AG10803 (cell line): ENCODE measurements at places on chromosomes 6 and 20.
A peak's percentile ranks its signal among the peaks of the same experiment; 100 is the strongest.

- DNase-seq = peak; percentile 20
These were observed 144.7 kb downstream of the QRSL1 start for GRCh38 chr6:106773996-106774629.

- DNase-seq = peak; percentile 79
These were observed 45.3 kb downstream of the ZNF292 start for GRCh38 chr6:87200469-87201175.

DNA sequence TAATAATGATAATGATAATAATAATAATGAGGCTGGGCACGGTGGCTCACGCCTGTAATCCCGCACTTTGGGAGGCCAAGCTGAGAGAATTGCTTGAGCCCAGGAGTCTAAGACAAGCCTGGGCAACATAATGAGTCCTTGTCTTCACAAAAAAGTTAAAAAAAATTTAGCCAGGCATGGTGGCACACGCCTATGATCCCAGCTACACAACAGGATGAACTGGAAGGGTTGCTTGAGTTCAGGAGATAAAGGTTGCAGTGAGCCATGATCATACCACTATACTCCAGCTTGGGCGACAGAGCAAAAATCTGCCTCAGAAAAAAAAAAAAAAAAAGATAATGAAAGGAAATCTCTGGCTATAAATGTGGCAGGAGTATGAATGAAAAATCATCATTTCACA, 213.4 kb downstream of the HIVEP2 start:
- no peak for DNase-seq

DNA sequence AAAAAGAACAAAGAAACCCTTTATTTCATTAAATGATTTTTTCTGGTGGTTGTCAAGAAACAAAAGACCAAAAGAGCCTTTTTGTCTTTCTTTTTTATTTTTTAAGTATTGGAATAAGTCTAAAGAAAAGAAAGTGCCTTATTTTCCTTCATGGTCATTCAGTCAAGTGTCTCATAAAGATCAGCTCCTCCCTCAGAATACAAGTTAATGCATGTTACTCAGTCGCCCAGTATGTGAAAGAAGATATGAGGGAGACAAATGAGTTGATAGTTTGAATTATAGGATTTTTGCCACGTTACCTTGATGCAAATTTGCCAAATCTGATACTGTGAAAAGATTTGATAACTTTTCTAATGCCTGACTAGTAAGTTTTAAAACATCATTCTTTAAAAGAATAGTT, 157.2 kb downstream of the QKI start:
- no peak for DNase-seq

DNA sequence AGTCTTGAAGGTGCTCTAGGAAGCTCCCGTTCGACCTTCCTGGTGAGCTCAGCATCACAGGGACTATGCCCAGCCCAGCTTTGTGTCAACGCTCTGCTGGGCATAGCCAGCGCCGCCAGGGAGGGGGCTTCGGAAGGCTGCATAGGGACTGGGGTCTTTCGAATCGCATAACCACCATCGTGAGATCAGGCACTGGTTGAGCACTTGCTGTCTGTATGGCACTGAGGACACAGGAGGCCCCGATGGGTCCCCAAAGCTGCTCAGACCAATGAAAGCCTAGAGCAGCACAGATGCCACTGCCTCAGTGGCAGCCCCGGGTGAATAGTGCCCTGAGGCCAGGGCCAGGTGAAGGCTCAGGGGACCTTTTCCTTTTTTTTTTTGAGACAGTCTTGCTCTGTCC, 96.7 kb downstream of the TAF4 start:
- DNase-seq = no peak

GRCh38 chr6:155227046-155227445, 36.8 kb upstream of the CLDN20 start:
- DNase-seq = no peak

GRCh38 chr6:154459513-154459912, 51.0 kb downstream of the CNKSR3 start:
- DNase-seq = no peak

DNA sequence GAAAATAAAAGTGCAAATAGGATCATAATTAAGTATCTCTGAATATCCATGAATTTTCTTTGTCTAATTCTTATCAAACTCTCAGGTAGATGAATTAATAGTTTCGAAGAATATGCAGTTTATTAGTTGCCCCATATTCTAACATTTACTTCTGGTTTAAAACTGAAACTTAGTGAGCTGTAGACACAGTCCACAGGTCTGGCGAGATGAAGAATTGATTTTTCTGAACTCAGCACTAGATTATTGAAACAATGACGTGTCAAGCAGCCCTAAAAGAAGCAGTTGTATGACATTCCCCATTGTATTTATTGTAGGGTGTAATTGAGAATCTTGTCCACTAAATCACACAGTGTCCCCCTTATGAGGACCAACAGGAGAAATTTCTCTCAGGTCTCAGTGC, 407.1 kb downstream of the GRIK2 start:
- DNase-seq = no peak

GRCh38 chr6:90468080-90468479, 118.8 kb downstream of the MAP3K7 start:
- DNase-seq = no peak

DNA sequence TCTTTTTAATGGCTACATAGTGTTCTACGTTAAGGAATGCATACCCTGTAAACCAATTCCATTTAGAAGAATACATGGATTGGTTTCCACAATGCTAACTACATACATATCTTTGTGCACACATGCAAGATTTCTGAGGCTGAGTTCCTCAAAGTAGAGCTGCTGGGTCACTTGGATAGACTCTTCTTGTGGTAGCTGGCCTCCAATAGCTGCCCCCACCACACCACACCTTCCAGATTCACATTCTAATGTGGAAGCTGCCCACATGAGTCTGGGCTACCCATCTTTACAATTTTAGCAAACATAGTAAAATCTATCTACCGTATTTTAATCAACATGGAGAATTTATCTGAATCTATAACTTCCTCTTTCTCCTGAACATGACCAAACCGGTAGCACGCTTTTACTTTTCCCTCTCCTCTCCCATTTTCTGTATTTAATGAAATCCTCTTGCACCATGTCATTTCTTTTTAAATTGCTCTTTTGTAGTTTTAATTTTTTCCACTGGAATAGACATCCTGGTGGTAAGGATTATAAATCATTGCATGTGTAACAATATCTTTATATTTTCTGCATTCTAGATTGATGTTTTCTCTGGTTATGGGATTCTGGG, 74.7 kb upstream of the CITED2 start:
- DNase-seq = no peak

GRCh38 chr6:157521362-157522335, 140.7 kb downstream of the ZDHHC14 start:
- DNase-seq = peak; percentile 24

DNA sequence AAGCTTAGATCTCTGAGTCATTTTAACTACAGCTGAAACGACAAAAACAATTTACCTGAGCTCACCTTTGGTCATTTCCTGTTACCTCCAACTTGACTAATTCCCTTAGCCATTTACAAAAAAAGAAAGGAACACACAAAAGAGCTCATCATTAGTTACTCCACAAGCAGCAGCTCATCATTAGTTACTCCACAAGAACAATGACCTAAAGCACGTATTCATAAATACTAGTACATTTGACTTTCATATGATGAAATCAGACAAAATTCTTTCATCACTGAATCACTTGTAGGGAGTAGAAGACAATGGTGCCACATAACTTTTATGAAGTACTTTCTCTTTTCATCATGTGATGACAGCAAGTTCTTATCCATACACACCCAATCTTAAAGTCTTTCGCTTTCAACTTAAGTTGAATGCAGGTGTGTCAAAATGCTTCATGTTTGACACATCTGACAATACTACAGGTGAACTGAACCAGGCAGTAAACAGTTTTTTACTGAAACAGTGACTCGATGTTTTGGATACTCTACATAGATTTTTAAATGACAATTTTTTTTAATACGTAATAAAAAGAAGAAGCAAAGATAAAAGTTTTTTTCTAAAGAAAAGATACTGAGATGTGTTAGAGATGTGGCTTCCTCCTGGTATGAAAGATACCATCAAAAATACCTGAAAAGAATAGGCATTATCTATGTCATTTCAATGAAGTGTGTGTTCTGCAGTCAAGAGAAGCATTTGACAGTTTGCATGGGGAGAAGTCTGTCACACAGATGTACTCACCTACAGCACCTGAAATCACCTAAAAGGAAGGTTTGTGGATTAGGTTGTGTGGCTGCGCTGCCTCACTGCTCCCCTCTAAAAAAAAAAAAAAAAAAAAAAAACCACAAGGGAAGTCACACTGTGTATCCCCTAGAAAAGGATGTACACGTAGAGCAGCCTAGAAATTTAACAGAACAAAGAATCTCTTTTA, 109.1 kb downstream of the PRDM1 start:
- peak; percentile 56 for DNase-seq

DNA sequence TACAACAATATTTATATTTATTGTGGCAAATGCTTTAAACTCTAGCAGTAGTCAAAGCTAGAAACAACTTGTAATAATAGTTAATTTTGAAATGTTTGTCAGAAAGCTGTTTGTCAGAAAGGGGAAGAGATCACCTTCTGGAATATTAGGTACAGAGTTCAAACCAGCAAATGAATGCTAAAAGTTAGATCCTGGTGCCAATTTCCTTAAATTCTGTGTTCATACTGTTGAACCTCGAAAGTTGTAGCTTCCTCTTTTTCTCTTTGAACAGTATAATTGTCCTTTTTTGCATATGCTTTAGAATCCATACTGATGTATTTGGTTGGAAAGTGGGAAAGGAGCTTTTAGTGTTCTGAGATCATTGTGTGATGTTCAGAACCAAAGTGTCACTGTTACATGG, 22.4 kb downstream of the ITCH start:
- no peak for DNase-seq

DNA sequence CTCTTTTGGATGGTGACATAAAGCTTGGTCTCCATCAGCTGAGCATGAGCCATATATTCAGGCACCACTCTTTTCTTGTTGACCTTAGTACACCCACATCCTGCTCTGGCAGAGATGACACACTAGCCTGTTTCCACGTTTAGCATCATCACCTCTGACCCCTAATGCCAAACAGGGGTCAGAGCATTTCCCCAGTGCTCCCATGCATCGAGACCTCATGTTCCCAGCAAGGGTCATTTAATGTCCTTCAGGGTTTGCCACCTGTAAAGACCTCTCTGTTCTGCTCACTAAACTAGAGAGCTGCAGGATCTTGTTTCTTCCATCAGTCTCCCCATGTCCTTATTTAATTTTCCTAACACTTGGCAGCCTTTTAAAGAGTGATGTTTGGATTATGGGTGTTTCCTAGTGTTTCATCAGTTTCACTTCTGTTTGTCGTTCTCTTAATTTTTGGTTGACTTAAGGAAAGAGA, 97.5 kb downstream of the AIG1 start:
- peak; percentile 63 for DNase-seq

DNA sequence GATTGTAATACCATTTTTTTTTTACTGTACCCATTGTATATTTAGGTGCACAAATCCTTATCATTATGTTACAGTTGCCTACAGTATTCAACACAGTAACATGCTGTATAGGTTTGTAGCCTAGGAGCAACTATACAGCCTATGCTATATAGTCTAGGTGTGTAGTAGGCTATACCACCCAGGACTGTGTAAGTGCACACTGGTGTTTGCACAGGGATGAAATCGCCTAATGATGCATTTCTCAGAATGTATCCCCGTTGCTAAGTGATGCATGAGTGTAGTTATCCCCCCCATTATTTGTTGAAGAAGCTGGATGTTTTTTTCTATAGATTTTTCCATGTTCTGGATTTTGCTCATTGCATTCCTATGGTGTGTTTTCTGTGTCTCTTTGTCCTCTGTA, 12.9 kb downstream of the RALY start:
- DNase-seq = no peak

DNA sequence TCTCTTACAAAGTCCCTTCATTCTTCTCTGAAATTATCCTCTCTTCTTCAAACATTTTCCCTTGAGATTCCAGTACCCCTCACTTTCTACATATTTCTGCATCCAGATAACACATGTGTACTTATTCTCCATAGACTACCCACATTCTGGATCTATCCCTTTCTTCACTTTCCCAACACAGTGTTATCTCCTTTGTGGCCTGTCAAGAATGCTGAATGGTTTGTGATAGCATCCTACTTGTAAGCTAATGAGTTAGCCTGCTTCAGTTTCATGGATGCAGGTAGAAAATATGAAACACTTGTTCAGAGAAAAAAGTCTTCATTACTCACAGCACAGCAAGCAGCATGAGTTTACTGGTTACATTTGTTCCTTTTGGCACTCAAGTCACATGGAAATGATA, 245.4 kb downstream of the HTR1B start:
- DNase-seq = no peak

GRCh38 chr20:57748601-57749130, 38.9 kb upstream of the PMEPA1 start:
- peak; percentile 79 for DNase-seq

GRCh38 chr20:6241591-6241990, 118.8 kb upstream of the FERMT1 start:
- no peak for DNase-seq

DNA sequence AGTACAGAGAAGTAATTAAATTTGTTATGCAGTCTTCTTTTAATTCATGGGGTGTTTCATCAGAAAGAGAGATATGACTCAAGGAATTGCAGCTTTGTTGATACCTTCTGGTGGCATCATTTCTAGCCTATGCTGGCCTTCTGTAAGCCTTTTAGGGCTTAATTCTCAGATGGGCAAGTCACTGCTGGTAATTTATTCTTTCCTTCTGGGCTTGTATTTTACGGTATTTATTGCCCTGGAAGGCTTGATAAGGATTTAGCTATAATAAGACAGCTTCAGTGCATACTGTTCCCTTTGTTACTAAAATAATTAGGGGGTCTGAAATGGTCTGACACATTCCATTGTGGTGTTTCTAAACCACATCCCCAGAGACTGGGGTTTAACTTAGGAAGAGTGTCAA, 57.9 kb upstream of the EMILIN3 start:
- peak; percentile 80 for DNase-seq

DNA sequence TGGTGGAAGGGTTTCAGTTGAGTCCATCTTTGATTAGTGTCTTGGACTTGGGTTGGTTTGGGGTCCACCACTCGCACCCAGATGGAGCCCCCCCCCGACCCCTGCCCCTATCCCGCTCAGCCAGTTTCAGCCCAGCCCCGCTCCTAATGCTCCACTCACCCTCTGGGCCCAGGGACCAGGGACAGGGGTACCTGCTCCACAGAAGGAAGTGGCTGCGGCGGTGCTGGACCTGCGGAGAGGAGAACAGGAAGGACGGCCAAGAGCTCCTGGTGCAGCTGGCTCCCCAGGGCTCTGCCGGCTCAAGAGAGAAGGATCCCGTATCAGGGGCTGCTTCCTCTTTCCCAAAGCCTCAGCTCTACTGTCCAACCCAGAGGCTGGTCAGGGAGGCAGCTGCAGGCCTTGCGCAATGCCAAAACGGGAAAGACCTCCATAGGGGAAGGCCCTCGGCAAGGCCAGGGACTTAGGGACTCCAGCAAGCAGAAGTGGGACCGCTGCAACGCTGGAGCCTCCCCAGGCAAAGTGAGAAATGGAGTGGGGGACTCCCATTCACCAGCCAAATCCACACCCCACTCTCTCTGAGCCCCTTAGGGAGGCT, at the start of gene SIGLEC1:
SIGLEC1 (minus strand) TSS at position 322 of the 595 bp plus-strand sequence. CDS start 5,472 bp downstream, outside the sequence.
- no peak for DNase-seq
